ENCODE measurements at places on chromosomes 2 and 18.

DNA sequence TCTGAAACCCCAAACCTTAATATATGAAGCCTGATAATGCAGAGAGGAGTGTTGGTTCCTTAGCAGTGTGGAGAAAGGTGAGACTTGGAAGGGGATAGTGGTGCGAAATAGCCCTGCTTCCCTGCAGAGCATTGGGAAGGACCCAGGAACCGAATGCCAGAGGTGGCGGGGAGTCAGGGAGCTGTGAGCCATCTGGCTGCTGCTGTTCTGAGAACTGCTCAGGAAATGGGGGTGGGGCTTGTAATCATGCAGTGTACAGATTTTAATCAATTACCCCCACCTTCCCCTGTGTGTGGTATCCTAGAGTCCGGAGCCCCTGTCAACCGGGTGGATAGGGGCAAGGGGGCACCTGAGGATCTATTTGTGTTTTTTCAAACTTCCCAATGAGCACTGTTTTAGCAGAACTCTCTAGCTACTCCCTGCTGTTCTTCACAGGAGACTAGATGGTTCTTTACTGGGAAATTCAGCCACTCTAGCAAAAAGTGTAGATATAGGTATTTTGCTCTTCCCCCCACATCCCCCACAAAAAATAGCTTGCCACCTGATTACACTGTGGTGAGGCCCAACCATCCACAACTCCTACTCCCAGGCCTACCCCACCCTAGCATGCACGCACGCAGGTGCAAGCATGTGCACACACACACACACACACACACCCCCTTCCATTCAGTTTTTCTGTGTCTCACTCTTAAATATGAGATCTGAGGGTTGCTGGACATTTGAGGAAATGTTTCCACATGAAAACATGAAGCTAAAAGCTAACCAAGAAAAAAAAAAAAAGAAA, 30.1 kb upstream of the MBOAT2 start:
- DNase-seq = peak; percentile 87

DNA sequence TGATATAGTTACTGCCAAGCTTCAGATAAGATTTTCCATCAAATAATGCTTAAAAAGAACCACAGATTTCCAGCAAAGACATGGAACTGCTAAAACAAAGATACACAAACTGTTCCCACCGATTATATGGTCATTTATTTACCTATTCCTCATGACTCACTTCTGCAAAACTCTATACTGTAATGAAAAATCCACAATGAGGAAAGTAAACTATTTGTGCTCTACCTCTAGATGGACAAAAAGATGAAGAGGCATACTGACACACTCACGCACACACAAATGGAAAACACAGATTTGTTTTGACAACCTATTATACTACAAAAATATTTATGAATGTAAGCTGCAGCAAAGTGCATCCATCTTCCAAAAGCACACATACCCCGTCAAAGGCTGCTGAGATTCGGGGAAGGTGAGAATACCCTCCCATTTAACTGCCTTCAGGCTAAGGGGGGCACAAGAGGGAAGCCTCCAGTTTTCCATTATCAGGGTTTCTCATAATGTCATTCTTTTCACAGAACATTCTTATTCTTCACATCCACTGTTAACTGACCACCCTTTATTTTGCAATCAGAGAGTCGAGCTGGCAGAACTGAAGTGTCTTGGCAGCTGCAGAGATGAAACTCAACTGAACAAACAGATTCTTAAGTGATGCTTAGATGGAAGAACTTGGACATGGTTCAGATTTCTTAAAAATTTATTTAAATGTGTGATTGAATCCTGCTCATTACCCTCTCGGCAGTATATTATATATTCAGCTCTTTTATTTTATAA, 115.9 kb upstream of the TANK start:
- no peak for DNase-seq

- no peak for DNase-seq
These were observed 59.5 kb upstream of the BCL2L11 start for GRCh38 chr2:111061191-111061590.

- DNase-seq = no peak
These were observed 459 bp upstream of the ESPNL start for GRCh38 chr2:238099714-238100048.

- no peak for DNase-seq
These were observed 360.7 kb upstream of the CWC22 start for GRCh38 chr2:180367815-180368214.

GRCh38 chr2:77155511-77155910, 366.7 kb downstream of the LRRTM4 start:
- DNase-seq = no peak

DNA sequence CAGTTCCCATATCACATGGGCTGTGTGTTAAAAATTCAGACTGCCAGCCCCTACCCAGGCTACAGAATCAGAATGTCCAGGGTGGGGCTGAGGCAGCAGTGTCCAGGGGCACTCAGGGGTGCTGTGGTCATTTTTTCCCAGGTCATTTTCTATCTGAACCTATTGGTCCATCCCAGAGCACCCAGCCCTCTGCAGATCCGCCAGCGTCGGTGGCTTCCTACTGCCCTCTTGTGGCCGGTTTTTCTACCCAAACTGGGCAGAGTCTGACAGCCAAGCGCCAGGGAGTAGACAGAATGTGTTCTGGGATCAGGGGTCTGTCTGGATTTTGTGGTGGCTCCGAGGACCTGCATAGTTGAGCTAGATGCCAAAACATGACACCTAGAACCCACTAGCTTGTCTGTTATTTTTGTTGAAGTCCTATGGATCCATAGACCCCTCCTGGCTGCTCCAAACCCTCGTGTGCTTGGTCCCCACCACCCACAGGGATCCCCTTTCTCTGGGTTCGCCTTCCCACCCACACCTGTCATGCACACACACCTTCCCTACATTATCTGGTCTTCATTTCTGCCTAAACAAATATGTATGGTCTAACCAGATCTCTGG, 34.1 kb upstream of the RMDN2 start:
- peak; percentile 41 for DNase-seq

DNA sequence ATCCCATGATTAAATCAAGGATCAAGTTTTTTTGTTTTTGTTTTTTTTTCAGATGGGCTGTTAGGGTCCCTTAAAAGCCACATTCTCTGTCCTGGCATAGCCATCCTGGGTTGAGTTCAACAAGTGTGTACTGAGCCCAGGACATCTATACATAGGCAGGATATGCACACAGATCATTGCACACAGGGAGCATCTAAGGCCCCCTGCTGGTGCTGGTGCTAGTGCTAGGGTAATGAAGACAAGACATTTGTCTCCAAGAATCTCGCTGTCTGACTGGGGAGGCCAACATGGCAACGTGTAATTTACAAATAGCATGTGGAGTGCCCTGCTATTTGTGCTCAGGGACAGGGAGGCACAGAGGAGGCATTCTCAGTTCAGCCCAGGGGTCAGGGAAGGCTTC, 124.5 kb downstream of the VAPA start:
- DNase-seq = no peak

GRCh38 chr2:157840568-157841156, 35.5 kb downstream of the ACVR1 start:
- DNase-seq = peak; percentile 39

DNA sequence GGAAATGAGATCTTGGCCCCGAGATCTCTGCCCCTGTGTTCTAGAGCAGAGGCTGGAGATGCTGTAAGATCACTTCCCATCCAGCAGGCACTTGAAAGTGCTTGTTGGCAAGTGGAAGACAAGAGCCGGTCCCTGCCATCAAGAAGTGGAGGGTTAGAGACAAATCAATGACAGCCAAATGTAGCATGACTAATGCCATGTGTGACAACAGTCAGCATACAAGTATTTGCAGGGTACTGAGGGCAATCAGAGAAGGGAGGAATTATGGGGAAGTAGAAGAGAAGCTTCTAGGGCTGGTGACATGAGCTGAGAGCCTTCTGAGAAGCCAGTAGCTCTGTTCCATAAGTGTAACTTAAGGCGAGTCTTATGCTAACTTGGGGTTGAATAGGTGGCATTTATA, 58.6 kb downstream of the TMEM17 start:
- no peak for DNase-seq

DNA sequence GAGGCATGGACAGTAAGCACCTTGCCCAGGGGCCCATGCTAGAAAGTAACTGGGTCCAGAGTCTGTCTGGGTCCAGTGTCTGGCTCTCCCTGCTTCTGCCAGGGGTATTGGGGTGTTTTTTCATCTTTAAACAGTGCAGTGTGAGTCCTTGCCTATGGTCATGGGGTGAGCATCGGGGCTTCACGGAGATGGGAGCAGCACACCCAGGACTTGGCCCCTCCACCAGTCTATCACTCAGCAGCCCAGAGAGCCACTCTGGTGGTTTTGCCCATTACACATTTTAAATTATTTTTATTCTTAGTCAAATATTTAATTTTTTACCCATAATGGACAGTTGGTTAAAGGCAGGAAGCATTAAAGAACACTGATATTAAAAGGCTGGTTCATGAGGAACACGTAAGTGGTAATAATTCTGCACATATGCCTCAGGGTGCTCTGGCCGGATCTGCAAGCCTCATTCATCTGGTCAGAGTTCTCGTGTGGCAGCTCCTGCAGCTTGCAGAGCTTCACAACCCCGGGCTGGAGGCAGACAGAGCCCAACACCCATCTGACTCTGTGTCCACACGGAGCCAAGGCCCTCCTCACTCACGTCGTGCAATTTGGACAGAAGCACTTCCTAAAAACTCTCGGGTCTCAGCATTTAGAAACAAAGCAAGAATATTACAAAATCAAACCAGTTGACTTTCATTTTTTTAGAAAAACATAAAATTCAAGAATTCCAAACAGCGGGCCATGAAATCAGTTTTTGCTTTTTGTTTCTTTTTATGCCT, 204.1 kb downstream of the CTIF start:
- no peak for DNase-seq

GRCh38 chr2:233929352-233930022, 12.3 kb downstream of the TRPM8 start:
- no peak for DNase-seq

DNA sequence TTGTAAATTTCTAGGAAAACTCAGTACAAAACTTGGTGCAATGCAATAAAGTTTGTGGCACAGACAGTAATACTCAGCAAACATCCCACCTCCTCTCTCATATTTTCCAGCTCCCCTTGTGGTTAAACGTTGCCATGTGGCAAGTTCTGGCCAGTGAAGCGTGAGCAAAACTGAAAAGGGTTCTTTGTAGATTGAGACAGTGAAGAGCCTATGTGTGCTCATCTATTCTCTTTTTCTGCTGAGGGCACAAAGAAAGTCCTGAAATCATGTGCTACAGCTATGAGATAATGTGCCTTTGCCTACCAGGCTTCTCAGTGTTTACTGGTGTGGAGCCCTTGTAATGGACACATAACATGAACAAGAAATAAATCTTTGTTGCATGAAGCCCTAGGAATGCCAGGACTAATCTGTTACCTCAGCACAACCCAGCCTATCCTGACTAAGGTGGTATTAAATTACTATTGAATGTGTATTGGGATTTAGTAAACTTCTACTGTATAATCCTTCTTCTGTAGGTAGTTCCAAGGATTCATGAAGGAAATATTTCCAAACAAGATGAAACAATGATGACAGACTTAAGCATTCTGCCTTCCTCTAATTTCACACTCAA, 13.0 kb upstream of the TYMS start:
- no peak for DNase-seq

DNA sequence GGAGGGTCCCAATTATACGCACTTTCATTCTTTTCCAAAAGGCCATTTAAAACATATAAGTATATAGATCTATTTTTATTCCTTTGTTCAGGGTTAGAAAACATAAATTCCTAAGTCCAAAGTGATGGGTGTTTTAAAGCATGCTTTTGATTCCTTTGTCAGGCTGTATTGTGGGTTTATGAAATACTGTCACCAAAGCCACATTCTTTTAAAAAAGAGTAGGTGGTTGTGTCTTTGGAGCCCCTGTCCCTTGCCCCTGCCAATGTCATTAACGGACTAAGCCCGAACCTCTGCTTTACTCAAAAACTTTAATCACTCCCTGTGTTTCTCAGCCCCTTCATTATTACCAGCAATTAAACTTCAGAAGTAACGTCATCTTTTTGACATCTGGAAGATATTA, 104.9 kb upstream of the APCDD1 start:
- no peak for DNase-seq

DNA sequence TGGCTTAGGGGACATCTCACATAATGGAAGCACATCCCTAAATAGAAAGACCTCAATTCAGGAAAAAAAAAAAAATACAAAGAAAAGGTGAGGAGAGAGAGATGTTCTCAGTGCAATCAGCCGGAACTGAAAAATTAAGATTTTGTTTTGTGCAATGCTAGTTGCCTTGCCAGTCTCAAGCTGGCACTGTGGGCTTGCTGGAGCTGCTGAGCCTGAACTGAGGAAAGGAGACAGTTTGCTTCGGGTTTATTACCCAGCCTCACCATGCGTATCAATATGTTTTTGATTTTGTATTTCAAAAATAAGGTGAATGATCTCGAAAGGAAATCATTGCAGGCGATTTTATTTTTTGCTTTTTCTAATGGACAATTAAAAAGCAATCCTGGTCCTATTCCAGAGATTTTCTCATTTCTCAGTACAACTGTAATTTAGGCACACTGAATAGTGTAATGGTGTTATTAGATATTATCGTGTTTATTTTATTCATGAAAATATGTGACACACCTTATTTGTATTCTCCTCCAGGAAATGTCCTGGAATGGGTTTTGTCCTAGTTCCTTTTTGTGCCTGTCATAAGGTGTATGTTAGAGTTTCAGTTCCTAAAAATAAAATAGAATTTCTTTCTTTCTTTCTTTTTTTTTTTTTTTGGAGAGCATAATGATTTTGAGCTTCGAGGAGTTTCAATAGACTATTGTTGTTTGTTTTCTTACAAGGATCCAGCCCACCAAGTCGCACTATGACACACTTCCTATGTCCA, 72.8 kb upstream of the ZEB2 start:
- no peak for DNase-seq

DNA sequence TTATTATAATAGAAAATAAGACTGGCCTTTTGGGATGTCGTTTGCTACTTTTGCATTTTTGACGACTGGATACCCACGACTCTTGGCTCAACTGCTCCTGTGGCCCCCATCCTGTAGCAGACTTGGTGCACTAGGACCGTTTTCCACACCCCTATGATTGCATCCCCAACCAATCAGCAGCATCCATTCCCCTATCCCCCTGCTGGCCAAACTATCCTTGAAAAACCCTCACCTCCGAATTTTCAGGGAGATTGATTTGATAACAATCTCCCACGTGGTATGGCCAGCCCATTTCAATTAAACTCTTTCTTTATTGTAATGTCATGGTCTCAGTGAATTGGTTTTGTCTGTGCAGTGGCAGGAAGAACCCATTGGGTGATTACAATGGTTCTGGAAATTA, 37.9 kb upstream of the TTR start:
- no peak for DNase-seq

DNA sequence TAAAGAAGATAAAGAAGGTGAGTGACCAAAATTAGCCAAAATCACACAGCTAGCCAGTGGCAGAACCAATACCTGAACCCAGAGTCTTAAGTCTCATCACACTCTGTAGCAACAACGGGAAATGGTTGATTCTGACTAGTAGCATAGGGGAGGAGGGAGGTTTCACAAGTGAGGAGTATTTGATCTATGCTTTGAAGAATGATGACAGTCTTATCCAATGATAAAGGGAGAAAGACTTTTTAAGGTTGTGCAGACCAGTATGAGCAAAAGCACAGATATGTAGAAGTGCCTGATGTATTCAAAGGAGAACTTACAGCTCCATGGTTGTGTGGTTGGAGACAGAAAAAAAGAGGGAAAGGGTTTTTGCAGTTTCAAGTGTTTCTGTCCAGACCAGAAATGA, 50.7 kb upstream of the LINC00305 start:
- DNase-seq = no peak
